Activated CD8-positive, alpha-beta memory T cell treated with anti-CD3 and anti-CD28 coated beads for 1 hour (primary cell): ENCODE measurements at places on chromosomes 1 and 21.

DNA sequence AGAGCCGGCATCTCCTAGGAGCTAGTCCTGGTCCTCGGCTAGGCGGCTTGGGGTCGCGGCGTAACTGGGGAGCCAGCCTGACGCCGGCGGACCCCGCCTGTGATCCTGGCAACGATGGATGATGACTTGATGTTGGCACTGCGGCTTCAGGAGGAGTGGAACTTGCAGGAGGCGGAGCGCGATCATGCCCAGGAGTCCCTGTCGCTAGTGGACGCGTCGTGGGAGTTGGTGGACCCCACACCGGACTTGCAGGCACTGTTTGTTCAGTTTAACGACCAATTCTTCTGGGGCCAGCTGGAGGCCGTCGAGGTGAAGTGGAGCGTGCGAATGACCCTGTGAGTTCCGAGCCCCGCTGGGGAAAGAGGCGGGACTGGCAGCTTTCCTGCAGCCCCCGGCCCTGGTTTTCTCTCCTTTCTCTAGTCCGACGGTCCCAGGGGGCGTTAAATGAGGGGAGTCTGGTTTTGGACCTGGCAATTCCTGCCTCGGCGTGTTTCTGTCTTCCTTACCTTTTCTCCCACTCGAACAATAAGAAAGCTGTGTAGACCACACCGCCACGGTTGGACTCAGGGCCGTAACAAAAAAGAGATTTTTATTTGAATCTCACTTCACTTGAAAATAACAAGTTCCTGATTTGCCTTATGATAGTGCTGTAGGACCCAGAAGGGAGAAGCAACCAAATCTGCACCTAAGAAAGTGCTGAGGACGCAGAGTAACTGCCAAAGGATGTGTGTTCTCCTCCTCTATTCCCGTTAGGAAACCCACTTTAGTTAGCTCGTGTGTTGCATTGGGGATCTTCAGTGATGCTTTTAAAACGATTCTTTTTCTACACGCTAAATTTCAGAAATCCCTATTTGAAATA is at the start of gene SPRTN:
Gene SPRTN (plus strand): TSS at position 24 of the 859 bp plus-strand sequence. CDS start 91 bp downstream, at position 115.
- DNase-seq: no peak

- no peak for DNase-seq
Observed at GRCh38 chr1:83692524-83693381, 306.2 kb downstream of the TTLL7 start.

DNA sequence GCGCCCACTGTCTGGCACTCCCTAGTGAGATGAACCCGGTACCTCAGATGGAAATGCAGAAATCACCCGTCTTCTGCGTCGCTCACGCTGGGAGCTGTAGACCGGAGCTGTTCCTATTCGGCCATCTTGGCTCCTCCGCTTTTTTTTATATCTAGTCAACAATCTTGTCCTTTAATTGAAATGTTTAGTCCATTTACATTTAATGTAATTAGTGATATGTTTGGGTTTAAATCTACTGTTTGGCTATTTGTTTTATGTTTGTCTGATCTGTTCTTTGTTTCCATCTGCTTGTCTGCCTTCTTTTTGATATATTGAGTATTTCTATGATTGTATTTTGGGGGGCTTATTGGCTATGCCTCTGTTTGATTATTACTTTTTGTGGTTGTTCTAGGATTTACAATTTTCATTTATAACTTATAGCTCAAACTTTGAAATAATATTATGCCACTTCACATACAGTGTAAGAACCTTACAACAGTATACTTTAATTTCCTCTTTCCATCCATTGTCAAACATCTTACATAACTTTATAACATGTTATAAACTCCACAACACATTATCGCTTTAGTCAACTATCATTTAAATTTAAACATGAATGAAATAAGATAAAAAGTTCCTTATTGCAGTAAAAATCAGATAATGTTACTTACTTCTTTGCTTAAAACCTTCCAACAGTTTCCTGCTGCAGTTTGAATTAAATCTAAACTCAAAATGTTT is 16.5 kb upstream of the RYR2 start:
- no peak for DNase-seq

DNA sequence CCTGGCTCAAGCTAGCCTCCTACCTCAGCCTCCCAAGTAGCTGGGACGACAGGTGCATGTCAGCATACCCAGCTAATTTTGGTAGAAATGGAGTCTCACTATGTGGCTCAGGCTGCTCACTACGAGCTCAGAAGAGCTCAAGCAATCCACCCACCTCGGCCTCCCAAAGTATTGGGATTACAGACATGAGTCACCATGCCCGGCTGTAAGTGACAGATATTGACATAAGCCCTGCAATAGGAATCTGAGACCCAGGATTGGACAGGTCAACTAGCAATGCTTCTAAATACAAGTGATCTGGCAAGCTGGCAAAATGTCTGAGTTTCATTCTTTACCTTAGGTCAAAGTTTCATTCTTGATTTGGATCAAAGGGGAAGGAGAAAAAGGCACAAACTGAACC is 40.5 kb upstream of the H6PD start:
- DNase-seq: no peak

DNA sequence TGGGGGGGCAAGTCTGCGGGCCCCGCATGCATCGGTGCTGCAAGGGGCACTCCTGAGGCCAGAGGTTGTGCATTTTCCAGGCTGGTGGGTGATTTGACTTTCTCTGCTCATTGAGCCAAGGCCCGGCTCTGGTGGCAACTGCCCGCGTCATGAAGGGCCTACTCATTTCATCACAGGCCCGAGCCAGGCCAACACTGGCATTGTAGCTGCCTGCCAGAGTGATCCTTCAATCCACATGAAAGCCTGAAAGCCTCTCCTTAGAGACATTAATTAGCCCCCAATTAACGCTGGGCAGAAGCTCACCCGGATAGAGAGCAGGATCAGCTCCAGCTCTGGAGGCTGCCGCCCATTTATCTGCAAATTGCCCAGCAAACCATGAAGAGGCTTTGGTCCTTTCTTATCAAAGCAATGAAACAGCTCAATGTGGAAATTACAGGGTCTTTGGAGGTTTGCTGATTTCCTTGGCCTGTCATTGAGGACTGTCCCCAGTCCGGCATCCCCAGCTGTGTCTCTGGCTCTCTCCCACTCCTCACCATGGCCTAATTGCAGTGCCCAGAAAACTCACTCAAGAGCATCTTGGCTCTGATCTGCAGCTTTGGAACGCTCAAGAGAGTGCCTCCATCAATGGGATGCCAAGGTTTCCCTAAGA is 50.4 kb upstream of the STUM start:
- no peak for DNase-seq

DNA sequence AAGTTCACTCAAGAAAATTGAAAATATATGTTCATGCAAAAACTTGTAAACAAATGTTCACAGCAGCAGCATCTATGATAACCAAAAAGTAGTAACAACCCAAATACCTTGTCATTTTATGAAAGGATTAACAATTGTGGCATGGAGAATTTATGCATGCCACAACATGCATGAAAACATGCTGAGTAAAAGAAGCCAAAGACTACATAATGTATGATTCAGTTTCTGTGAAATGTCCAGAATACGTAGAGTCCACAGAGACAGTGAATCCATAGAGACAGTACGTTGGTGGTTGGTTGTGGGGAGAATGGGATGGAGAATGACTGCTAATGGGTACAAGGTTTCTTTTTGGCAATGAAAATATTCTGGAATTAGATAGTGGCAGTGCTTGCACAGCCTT is 148.7 kb downstream of the MAST2 start:
- no peak for DNase-seq

DNA sequence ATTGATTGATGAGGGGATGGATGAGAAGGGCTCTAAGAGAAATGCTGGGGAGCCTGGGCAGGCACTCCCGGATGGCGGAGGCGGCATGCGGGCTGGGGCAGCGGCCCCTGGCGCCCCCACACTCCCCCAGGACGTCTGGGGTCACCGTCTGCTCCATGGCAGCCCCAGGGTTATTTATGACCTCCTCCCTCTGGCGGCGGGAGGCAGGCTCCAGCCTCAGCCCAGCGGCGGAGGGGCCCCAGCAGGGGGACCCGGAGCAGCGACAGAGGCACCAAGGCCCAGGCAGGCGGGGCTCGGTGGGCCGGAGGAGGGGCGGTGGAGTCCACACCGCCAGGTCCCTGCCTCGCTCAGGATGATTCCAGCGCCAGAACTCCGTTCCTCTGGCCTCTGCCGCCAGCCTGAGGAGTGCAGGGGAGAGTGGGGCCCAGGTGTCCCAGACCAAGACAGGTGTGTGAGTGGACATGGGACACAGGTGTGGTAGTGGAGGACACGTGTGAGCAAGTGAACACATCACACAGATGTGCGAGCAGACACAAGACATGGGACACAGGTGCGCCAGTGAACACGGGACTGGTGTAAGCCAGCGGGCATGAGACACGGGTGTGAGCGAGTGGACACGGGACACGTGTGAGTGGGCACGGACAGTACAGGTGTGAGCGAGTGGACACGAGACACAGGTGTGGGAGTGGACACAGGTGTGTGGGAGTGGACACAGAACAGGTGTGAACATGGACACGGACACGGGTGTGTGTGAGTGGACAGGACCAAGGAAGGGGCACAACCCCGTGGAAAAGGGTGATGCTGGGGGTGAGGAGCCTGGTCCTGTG is 2.5 kb upstream of the SAMD11 start:
- DNase-seq: no peak

GRCh38 chr1:5478961-5479360 is 513.3 kb downstream of the NPHP4 start:
- no peak for DNase-seq

DNA sequence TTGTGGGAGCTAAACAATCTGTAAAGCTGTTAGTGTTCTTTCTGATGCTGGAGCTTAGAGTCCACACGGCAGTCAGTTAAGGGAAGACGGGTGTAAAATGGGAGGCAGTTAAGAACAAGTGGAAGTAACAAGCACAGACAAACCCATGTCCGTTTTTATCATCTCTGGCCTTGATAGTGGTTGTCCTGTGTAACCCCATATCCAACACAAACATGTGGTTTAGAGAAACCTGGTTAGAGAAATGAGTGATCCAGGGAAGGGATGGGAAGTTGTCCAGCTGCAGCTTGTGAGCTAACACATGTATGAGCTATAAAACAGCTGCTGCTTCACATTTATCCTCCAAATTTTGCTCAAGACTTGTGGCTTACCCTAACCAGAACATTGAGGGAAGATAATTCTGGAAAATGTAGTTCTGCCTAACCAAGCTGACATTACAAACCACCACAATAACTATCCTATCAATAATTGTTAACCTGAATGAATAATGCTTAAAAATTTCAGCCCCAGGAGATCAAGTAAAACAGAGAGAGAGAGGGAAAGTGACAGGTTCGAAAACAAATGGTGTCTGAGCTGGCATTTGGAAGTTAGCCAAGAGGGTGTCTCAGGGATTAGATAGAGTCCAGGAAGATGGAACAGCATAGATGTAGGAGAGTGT is 10.6 kb upstream of the C1orf162 start:
- no peak for DNase-seq

DNA sequence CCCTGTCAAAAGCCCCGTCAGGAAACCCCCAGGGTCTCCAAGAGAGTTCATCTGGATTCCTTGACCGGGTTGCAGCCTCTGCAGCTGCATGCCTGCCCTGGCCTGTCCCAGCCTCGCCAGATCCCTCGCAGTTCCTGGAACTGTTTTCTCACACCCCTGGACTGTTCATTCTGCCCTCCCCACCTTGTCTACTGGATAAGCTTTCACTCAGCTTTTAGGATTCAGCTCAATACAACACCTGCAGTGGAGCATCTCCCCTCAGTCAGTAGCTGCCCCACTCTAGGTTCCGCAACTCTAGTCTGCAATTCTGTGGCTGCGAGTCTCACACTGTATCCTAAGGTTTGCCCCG is 67.2 kb downstream of the FAM163A start:
- DNase-seq: no peak

DNA sequence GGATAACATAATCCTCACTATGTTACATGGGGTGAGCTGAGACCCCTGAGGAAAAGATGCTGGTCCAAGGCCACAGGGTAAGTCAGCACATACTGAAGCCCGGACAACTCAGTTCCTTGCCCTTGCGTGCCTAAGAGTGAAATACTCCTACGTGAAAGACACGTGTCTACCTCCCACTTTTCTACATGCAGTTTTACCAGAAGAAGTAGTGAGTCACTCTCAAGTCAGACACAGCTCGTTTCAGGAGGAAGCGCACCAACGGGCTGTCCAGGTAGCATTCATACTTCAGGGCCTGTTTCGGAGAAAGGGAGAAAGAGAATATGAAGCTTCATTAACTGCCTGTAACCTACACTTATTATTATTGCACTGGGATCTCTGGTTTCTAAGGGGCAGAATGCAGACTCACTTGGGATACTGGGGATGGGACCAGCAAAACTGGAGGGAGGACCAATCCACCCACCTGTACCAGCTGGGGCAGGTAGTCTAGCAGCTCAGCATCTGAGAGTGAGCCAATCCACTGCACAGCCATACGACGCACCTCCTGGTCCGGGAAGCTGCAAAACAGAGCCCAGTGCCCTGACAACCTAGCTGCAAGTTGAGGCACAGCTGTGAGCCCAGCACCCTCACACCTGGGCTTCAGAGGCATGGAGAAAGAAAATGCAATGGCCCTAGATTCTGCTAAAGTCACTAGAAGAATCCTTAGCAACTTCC is 32.4 kb upstream of the PPP1R15B start:
- no peak for DNase-seq

DNA sequence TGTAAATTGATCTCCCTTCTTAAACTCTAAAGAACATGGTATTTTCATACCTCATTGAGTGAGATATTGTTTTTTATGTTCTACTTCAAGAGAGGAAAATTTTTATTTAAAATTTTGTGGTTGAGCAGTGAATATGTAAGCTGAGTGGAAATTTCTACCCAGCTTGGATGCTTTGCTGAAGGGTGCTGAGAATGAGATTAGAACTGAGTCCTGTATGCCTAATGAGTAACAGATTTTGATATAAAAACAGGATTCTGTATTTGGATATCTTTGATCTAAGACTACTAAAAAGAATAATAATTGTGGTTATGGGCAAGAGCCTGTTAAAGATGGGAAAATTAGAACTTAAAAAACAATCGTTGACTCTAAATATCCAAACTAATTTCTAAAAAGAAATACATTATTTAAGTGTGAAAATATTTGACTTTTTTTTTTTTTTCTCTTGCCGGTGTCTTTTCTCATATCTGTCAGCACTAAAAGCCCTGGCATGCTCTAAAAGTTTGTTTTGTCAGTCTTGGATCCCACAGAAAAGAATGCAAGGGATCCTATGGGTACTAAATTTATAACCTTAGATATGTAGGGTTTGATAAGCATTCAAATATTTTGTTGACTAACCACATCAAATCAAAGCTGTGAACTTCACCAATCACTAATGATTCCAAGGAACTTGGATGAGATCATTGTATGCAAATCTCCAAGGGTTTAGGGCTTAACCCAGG is 652.3 kb downstream of the PTPRC start:
- DNase-seq: no peak

GRCh38 chr1:113868387-113869083 is 3.0 kb downstream of the PTPN22 start:
- no peak for DNase-seq

GRCh38 chr1:63822540-63822939 is 48.7 kb downstream of the ROR1 start:
- no peak for DNase-seq
